ENCODE measurements at places on chromosomes 13 and 19.

- no peak for DNase-seq
Measured at GRCh38 chr19:45879055-45879454, 6.9 kb downstream of the IRF2BP1 start.

GRCh38 chr13:32682130-32682529 lies 95.9 kb downstream of the PDS5B start:
- DNase-seq: no peak

DNA sequence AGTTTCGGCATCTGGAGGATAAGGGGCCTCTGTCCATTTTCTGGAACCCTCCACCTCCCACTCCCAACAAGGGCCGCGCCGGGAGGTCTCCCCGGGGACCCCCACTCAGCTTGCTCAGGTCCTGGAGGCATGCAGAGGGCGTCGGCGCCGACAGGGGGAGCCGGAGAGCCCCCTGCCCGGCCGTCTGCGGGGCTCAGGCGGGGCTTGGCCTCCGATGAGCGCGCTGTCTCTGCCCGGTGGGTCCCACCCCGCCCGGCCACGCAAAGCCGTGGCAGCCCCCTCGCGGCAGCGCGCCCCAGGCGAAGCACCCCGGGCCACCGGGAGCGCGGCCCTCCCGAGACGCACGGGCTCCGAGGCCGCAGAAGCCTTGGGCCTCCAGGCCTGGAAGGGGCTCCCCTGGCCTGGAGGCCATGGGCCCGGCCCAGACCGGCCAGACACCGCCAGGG lies 149.7 kb upstream of the ZNF536 start:
- DNase-seq: peak; percentile 55

DNA sequence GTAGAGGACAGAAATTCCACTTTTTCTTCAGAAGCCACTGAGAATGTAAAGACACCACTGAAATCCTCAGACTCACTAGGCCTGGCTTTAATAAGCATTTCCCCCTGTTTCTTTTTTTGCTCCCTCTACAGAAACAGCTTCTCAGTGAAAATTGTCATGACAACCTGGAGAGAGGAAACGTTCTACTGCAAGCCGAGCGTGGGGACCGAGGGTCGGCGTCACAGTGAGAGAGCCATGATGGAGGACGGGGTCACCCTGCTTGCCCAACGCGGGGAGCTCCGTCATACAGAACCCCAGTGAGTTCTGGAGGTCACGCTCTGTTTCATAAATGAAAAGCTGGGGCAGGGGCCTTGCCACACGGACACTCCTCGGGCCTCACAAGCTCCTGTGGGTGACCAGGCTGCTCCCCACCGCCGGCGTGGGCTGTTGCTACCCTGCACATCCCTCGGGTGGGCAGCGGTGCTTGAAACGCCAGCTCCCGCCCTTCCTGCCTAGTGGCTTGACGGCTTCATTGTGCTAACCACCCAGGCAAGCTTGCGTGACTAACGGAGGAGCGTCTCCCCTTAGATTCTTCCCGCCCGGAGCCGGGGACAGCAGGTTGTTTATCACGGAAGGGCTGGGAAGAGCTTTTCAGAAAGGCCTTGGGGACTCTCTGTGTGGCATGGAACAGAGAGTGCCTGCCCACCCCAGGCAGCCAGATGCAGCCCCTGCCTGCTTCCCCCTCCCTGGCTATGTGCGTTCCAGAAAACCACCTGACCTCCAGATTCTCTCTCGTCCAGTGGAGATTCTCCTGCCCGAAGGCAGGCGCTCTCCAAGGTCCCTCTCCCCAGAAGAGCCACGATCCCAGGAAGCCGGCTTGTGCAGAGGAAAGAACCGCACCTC lies 153.6 kb downstream of the KATNAL1 start:
- peak; percentile 61 for DNase-seq

DNA sequence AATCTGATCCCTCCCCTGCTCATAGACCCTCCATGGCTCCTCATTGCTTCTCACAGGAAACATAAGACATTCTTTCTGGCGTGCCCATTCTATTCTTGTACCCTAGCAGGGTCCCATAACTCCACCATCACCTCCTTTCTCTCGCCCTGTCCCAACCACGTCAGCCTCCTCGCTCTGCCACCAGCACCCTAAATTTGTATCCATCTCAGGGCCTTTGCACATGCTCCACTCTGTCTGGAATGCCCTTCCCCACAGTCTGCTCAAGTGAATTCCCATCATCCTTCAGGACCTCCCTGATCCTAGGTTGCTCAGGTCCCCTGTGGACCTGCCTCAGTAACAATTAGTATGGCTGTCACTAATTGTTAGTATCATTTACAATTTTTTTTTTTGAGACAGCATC lies 10.5 kb downstream of the B3GNT3 start:
- DNase-seq: no peak

DNA sequence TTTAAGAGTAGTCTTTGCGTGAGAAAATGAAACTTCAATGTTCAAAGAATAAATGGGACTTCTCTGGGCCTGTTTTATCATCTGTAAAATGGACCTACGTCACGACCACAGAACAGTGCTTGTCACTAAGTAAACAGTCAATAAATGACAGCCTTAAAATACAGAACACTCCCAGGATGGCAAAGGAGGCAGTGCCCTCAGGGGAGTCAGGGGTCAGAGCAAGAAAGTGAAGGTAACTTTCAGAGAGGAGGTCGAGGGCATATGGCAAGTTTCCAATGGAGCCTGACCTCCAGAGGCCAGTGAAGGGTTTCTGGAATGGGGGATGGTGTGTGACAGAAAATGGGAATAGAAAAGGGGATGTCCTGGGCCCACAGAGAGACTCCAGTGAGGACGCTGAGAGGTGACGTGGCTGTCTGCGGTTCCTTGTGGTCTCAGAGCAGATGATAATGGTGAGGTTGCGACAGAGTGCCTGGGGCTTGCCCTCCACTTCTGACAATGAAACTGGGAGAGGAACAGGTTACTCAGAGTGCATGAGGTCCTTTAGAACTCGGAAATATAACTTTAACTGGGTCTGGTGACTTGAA lies 91.8 kb downstream of the UBL3 start:
- DNase-seq: peak; percentile 40

- no peak for DNase-seq
Measured at GRCh38 chr13:77387607-77388200, 60.8 kb upstream of the MYCBP2 start.

DNA sequence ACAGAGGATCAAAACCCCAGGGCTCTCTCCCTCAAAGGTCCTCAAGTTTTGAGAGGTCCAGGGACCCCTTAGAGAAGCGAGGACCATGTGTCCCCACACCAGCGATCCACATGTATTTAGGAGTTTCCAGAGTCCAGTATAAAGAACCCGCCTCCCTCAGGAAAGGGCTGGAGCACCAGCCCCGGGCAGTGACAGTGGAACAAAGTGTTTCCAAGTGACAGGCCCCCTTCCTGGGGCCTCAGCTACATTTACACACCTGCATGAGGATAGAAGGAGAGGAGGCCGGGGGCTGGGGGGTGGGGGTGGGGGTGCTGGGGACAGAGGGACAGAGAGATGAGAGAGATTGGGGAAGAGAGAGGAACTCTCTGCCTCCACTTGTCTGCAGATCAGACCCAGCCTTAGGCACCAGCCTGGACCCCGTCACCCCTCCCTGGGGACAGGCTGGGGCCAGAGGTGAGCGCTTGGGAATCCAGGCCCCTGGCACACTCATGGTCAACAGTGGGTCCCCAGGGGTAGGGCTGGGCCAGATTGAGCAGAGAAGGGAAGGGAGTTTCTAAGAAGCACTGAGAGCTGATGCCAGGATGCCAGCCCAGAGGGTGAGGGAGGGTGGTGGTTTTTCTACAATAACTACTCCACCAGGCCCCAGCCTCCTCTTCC lies 802 bp downstream of the BCAM start:
- DNase-seq: no peak

DNA sequence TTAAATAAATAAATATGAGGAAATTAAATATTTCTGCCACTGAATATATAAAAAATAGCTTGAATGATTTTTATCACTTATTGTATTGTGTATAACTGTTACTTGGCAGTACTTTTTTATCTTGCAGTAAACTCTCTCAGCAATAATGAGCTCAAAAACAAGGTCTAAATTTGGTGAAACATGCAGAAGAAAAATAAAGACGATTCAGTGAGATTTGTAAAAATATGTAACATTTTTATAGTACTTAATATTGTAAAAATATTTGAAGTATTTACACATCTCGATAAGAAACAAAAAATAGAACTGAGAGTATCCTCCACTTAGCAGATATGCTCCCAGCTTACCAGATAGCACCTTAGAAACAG lies 120.6 kb upstream of the MLNR start:
- DNase-seq: no peak

DNA sequence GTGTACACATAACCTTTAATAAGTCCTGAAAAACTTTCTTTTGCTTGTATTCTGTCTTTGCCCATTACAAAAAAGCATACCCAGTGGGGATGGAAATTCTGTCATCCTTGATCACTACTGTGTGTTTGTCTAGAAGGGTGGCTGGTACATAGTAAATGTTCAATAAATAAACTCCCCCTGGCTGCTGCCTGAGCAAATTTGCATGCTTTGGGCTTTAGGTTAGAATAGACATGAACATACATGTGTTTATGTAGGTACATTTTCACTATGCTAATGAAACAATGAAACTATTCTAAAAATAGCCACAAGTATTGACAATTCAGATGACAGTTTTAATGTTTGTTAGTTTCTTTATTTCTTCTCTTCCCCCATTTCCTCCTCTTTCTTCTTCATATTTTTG lies 36.1 kb downstream of the TNFSF13B start:
- no peak for DNase-seq

DNA sequence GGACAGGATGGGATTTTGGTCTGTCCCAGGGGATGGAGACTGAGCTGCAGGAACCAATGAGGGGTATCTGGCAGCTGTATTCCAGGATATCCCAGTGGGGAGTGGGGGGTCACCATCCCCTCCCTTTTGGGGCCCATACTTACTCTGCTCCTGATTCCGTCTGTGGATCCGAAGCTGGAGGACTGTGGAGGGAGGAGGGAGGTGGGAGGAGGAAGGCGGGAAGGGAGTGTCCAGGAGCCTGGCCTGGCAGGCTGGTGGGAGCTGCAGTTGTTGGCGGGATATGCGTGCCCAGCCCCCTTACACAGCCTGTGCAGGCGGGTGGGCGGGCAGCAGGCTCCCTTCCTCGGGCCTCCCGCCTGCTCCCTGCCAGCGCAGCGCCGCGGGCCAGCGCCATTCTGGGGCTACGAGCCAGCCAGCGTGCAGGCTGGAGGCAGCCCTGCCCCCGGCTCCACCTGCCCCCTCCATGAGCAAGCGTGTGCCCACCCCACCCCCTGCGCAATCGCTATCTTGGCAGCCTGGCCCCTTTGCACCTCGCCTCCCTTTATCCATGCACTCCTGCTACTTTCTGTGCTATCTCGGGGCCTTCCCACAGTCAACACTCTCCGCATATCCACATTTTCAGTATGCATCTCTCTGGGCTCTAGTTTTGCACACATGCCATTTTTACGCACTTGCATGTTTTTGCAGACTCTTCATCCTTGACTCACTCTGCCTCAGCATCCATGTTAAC lies 2.8 kb downstream of the MAMSTR start:
- DNase-seq: peak; percentile 38

GRCh38 chr19:4909156-4909896 lies at the start of gene UHRF1:
Gene UHRF1, plus strand, starts transcription at chr19:4909501. Its CDS starts 1,385 bp downstream, at chr19:4910886.
- DNase-seq: peak; percentile 18

DNA sequence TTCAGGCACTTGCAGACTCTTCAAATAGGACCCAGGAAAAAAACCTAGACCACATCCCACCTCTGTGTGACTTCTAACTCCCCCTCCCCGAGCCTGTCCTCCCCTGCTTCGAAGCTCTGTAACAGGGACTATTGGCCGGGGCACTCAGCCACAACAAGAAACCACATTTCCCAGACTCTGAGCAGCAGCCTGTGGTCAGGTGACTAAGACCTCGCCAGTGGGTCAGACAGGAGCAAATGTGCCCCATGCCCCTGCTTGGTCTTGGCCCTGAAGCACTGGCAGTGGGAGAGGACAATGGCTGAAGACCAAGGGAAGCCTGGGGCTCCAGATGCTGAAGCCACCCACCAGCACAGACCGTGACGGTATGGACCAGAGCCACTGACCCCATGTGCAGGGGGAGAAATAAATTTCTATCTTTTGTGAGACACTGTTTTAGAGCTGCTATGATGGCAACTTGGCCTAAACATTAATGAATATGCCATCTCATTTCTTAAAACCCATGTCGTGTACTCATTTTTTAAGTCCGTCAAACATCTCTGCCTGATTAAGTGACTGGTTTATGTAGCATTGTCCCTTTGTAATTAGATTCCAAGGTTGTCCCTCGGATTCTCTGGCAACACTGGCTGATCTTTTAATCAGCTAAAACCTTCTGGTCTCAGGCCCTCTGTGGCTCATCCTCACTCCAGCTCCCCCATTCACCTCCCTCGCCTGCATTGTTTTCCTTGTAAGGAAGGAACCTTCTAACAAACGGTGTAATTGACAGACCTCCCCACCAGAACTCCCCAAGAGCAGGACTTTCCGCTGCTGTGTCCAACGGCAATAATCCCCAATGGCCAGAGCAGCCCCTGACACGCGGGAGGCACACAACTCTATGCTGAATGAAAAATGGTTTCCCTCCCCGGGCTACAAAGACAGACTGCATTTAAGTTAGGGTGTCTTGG lies 98.4 kb downstream of the STK24 start:
- peak; percentile 27 for DNase-seq

- DNase-seq: no peak
Measured at GRCh38 chr13:23950736-23951510, 53.6 kb upstream of the C1QTNF9B start.

DNA sequence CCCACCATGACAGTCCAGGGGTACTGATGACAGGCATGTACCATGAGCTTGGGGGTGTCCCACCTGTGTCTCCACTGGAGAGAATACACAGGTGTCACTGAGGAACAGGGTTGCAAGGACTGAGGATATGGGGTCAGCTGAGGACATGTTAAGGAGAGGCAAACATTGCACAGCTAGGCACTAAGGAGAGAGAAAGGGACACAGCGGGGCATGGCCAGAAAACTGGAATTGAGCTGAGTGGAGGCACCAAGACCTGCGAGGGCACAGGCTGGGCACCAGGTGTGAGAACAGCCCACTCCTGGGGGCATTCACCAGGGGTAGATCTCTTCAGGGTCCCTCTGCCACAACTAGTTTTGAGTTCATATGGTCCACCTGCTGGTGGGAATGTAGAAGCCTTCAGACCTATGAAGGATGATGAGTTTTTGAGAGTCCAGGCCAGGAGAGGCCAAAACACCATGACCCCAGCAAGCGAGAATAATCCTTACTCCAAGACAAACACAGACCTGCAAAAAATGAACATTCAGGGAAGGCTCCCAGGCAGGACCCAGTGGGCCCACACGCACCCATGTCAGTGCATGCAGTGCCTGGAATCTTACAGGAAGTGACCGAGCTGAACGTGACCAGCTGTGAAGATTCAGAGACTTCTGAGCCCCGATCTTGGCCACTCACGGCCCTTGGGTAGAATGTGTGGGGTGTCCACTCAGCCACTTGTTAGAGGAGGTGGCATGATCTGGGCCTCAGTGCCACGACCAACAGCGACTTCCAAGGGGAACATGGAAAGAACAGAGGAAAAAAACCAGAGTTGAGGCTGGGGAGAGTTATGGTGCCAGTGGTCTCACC lies 1.4 kb upstream of the ZNF584 start:
- no peak for DNase-seq
